ENCODE measurements at places on chromosomes 5 and 9.

DNA sequence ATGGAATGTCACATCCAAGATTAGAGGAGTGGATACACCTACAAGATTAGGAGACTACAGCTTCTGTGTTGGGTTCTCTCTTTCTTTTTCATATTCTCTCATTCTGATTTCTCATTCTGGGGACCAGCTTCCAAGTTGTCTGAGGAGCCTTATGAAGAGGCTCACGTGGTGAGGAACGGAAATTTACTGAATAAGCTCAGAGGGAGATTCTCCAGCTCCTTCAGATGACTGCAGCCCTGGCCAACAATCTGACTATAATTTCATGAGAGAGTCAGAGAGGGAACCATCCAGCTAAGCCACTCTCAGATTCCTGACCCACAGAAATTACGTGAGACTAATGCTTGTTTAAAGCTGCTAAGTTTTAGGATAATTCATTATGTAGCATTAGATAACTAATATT lies 27.1 kb upstream of the TENT2 start:
- no peak for DNase-seq

DNA sequence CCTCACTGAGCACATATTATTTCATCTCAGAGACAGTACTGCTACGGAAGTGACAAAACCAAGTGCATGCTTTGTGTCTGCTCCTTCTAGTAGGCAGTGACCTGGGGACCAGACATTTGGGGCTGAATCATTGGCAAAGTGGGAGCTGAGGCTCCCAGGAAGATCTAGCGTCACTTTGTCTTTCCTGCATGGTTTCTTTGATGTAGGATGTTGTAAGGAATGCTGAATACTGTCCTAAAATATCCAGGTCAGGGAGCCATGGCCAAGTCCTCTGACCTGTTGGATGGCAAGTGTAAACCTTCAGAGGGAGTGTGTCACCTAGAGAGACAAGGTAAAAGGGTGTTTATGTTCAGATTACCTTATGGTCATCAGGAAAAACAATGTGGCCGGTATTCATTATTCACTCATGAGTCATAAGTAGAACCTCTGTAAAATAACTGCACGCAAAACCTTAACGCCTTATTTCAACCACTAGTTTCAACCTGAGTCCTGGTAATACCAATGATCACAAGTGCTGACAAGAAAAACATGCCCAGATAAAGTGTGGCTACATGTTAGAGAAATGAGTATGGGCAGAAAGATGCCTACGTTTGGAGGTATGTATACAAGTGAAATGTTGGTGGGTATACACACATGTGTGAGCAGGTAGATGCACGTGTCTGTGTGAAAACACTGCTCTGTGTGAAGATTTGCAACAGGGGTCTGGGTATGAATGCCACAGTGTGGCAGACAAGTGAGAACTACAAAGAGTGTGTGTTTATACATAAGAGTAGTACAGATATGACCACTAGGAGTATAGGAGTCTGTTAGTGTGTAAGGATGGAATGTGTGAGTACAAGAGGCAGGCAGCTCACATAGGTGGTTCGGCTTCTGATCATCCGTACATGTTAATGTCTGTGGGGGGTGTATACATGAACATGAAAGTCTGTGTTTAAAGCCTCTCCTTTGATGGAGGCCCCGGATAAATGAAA lies 263.9 kb downstream of the SPOCK1 start:
- DNase-seq, result no peak

- DNase-seq, result no peak
Observed at GRCh38 chr5:170546282-170546681, 42.5 kb downstream of the KCNIP1 start.

DNA sequence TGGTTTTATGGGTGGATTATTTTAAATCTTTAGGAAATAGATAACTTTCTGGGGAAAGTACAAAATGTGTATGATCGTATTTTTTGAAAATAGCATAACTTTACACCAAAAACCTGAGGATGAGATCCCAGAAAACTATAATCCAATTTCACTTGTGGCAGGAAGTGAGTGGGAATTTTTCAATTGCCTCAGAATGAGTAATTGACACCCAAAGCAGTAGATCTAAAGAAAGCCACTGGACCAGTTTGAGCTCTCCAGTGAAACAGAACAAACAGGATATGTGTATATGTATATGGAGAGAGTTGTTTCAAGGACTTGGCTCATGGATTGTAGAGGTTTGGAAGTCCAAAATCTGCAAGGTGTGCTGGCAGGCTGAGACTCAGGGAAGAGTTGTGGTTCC lies 109.2 kb upstream of the SHB start:
- DNase-seq, result no peak

GRCh38 chr5:164799391-164799790 lies 1294.0 kb downstream of the MAT2B start:
- no peak for DNase-seq

GRCh38 chr5:6220346-6221088 lies 157.8 kb downstream of the MED10 start:
- DNase-seq, result no peak

DNA sequence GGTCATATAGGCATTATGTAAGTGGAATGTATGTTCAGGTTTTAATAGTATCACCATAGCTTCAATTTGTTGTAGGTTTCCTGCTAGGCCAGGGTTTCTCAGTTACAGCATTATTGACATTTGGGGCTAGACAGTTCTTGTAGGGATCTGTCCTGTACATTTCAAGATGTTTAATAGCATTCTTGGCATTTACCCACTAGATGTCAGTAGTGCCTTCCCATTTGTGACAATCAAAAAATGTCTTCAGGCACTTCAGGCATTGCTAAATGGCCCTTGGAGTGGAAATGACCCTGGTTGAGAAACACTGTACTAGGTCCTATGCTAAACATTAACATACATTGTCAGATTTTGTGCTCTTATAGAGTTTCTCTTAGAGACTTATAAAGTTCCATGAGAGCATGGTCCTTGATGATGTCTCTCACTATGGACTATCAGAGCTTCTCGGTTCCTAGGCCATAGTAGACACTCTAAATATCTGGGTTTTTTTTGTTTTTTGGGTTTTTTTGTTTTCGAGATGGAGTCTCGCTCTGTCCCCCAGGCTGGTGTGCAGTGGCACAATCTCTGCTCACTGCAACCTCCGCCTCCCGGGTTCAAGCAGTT lies 1.4 kb downstream of the KIF20A start:
- DNase-seq, result peak; percentile 36

GRCh38 chr5:122297587-122298298 lies 14.3 kb upstream of the SNCAIP start:
- DNase-seq, result no peak

DNA sequence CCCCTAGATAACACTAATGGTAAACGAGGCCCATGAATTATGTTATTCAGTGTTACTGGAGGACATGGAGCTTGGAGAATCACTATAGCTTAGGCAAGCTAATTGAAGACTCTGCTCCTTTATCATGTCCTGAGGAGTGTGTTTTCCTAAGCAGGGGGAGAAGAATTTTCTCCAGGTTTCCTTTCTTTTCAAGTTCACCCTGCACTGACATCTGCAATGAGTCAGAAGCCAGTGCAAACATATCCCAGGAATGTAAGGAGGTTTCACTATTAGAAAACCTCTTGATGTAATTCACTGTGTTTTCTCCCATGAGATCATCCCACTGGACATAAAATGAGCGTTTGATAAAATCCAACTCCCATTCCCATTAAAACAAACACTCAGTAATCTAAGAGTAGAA lies 75.6 kb downstream of the DMRT2 start:
- peak; percentile 20 for DNase-seq

DNA sequence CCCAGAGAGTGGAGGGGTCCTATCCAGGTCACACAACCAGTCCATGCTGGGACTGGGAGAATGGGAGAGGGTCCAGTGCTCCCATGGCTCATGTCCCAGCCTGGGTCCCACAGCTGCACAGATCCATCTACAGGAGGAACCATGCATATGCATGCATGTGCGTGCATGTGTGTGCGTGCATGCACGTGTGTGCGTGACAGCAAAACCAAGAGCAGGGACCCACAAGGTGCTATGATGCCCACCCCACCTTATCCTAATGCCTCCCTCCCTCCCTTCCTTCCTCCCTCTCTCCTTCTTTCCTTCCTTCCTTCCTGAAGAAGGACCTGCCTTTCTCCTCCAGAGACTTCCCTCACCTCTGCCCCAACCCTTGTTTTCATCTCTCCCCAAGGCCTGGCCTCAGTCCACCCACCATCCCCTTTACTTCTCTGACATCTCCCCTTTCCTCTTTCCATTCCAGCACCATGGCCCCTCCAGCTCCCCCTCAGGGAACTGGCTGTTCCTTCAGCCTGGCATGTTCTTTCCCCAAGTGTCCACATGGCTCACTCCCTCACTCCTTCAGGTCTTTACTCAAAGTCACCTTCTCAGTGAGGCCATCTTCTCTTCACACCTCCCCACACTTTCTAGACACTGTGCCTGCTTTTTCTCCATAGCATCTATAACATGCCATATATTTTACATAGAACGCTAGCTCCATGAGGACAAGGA lies 21.8 kb downstream of the AQP7 start:
- DNase-seq, result no peak

GRCh38 chr5:31392061-31392460 lies 139.8 kb downstream of the DROSHA start:
- DNase-seq, result no peak

DNA sequence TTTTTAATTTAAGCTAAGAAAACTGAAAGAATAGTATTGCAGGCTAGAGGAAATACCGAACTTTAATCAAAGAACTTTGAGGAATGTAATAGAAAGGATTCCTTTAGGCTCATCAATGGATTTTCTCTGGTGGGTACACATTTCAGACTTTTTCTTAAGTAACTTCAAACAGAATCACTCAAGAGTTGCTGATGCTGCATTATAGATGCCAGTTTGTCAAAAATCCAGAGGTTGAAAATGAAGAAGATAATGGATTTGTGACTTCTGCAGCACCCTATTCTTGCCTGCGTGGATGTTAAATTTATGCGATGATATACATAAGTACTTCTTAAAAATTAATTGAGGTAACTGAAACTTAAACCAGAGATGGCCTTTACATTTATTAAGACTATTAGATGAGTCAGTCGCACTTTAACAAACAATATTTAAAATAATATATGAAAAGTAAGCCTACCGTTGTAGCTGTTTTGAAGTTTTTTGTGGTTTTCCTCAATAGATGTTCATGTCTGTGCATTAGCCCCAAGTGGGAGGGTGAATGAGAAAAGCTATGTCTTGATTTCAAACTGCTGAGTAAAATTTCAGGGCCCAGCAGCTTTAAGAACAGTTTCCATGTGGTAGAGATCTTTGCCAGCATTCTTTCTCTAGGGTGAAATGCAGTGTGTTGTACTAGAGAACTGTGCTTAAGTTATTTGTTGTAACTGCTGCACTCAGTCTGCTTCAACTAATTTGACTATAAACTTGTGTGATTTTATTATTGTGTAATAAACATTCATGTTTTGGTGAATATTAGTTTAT lies at the start of gene OGN:
Gene OGN, minus strand, starts transcription at position 537 of the 795 bp plus-strand sequence. CDS start 1,171 bp downstream, outside the sequence.
- no peak for DNase-seq

GRCh38 chr5:65102976-65103711 lies 334.4 kb downstream of the CWC27 start:
- no peak for DNase-seq

- no peak for DNase-seq
Observed at GRCh38 chr9:116154334-116154975, 864 bp downstream of the PAPPA start.

- no peak for DNase-seq
Observed at GRCh38 chr9:105421154-105421553, 26.7 kb upstream of the FSD1L start.

GRCh38 chr9:81574405-81574804 lies 114.9 kb downstream of the TLE1 start:
- DNase-seq, result peak; percentile 48

- no peak for DNase-seq
Observed at GRCh38 chr5:3417376-3417943, 178.2 kb upstream of the IRX1 start.

DNA sequence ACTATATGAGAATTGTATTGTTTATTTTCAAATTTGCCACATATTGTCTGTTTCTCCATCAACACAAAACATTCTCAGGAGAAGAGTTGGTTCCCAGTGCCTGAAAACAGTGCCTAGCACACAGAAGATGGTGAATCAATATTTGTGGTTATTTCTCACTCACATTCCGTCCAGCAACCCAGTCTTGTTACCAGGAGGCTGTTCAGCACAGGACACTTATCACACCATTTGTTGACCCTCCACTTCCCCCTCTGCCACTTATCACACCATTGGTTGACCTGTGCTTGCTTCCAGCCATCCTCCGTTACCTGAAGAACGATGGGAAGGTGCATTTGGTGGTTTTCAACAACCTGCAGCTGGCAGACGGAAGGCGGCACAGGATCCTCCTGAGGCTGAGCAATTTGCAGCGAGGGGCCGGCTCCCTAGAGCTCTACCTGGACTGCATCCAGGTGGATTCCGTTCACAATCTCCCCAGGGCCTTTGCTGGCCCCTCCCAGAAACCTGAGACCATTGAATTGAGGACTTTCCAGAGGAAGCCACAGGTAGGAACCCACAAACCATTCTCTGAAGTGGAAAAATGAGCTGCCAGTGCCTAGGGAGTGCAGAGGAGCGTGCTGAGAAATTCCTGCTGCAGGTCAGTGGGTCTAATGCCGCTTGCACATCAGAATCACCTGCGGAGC lies 20.5 kb downstream of the THBS4 start:
- DNase-seq, result no peak

- peak; percentile 39 for DNase-seq
Observed at GRCh38 chr9:71285191-71285656, 163.8 kb upstream of the TRPM3 start.

- peak; percentile 64 for DNase-seq
Observed at GRCh38 chr9:107484117-107484723, 5.3 kb downstream of the KLF4 start.

DNA sequence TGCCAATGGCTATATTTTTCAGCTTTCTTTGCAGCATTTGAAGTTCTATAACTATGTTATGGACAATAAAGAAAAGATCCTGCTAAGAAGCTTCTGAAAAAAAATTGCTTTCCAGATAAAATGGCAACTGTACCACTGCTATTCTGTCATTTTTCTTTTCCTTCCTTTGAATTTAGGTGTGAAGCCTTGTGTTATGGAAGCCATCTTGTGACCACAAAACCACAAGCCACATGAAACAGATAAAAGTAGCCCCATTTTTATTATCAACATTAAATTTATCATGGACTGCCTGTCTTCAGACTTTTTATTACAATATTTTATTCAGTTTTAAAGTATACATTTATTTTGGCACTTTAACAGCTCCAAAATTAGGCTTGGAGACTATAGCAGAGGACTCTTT lies 289.9 kb upstream of the ACTBL2 start:
- no peak for DNase-seq

GRCh38 chr5:23718564-23718963 lies 211.2 kb downstream of the PRDM9 start:
- DNase-seq, result no peak

- no peak for DNase-seq
Observed at GRCh38 chr5:150782850-150783249, 4.3 kb downstream of the SMIM3 start.

GRCh38 chr9:20642045-20642444 lies 19.7 kb upstream of the MLLT3 start:
- DNase-seq, result no peak

DNA sequence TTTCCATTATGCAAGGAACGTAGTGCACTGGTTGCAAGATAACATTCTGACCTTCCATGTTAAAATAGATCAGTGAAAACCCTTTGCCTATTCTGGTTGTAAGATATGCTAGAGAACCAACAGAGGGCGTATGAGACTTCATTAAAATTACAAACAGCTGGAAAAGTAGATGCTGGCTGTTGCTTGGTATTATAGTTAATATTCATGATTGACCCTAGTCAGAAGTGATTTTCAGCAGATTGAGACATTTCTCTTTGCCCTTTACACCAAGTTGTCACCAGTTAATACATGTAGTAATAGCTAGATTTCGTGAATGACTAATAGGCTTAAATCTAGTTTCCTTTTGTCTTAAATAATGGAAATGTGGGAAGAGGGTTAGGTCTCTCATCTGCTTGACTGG lies 13.8 kb upstream of the FGF18 start:
- no peak for DNase-seq

GRCh38 chr9:98797491-98797890 lies 1.1 kb upstream of the ANKS6 start:
- DNase-seq, result no peak
